Stimulated activated CD8-positive, alpha-beta memory T cell treated with anti-CD3 and anti-CD28 coated beads, Interleukin-2, amount 100 ng/mL, for 1 hour (primary cell): ENCODE measurements at places on chromosomes 3 and 15.

GRCh38 chr3:183966361-183966791, 51.3 kb downstream of the ABCC5 start:
- DNase-seq, result no peak

GRCh38 chr3:35498506-35499210, 140.7 kb upstream of the ARPP21 start:
- no peak for DNase-seq

GRCh38 chr3:126895178-126896066, 87.5 kb upstream of the PLXNA1 start:
- DNase-seq, result no peak

DNA sequence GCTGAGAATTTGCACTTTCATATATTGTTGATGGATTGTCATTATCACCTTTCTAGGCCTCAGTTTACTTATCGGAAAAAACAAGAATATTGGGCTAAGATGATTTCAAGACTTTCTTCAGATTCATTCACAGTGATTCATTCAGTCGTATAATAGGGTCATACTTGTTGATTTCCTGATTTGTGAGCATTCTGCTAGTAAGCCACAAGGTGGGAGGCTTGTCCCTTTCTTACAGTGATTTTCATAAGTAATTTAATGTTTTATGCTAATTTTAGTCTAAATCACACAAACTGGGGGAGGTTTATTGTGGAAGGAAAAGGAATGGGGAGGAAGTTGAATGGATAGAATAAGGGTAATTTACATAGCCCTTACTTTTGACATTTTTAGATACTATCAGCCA, 126.8 kb upstream of the GOLGA6L4 start:
- no peak for DNase-seq

GRCh38 chr15:69910514-69910913, 187.2 kb downstream of the TLE3 start:
- no peak for DNase-seq

- DNase-seq, result no peak
These were observed 77.5 kb downstream of the ADCY5 start for GRCh38 chr3:123371426-123371825.

DNA sequence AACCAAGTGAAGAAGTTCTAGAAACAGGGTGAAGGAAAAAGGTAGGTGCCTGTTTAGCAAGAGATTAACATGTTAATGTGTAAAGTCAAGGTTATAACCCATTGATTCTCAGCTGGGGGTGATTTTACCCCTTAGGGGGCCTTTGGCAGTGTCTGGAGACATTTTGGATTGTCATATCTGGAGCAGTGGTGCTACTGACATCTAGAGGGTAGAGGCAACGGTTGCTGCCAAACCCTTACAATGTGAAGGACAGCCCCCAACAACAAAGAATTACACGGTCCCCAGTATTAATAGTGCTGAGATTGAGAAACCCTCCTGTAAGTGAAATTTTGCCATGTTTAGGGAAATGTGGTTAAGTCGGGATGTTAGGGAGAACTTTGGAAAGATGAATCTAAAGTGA, 74.7 kb downstream of the CRYBG3 start:
- no peak for DNase-seq

DNA sequence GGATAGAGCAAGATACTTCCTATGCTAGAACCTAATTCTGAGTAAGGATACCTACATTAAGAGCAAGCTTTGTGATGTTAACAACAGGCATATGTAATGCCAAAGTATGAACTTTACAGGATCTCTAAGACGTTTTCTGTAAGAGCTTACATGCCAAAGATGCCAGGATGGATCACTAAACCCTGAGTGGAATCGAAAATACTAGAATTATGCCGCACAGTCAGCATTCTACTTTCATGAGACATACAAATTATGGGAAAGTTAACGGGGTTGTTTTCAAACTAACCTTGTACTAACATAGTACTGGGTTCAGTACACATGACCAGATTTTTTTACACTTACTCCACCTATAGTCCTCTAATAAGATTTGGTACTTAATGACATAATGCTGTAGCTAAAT, 55.1 kb downstream of the AAGAB start:
- DNase-seq, result no peak

GRCh38 chr3:135083756-135084155, 288.7 kb downstream of the EPHB1 start:
- DNase-seq, result no peak

DNA sequence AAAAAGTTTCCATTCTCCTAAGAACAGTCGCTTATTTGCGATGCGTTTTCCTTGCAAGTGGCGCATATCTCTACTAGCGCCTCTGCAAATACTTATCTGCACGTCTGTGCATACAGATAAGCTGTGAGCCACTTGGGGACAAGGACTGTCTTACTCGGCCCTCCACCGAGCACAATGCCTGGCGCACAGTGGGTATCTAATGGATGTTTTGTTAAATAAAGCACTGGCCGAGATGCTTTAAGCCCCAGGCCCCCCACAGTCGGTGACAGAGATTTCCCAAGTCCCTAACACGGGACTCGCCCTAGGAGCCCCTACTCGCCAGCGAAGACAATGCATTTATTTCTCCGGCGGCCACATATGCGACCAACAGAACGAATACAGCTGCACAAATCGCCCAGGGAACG, 503 bp downstream of the HLTF start:
- no peak for DNase-seq

GRCh38 chr3:125059488-125060245, 3.9 kb upstream of the HEG1 start:
- DNase-seq, result no peak

DNA sequence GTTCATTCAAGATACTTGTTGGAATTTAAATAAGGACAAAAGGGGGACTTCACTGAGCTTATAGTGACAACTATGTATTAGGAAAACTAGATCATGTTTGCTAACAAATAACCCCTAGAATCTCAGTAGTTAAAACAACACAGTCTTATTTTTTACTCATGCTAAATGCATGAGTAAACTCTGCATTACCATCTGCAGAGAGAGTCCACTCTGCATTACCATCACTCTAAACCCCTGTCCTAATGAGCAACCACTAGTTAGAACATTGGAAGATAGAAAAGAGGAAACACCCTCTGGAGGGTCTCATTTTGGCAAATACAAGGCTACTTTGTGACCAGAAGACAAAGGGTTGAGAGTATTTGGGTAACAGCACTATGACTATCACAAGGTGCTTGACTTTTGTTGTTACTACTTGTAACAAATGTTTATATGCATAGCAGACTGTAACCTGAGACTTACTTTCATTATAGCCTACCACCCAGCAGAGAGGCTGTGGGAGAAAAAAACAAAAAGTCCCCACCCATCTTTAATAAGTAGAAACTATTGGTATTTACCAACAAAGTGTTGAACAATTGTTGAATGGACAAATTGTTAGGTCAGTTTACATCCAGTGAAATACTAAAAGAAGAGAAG, 99.1 kb downstream of the OXSM start:
- no peak for DNase-seq

- no peak for DNase-seq
These were observed 25.9 kb downstream of the TLE3 start for GRCh38 chr15:70071799-70072198.
